ENCODE measurements at places on chromosomes 6 and 20. TPM values are rescaled to one million over a fixed set of nuclear protein-coding genes. Genes with fewer than 3 reads are reported as not detected.

The OXT gene
- not detected for total RNA-seq

The AHCY gene
- total RNA-seq = 298 TPM

The HCRTR2 gene
- total RNA-seq = not detected

The TSPO2 gene
- not detected for total RNA-seq

The SYTL3 gene
- 1.7 TPM for total RNA-seq

The ELOVL4 gene
- 1.6 TPM for total RNA-seq

The BPIFB2 gene
- not detected for total RNA-seq

The NOX3 gene
- total RNA-seq = not detected

The CST2 gene
- total RNA-seq = 1.6 TPM

The COL11A2 gene
- 0.51 TPM for total RNA-seq

The ENPP5 gene
- total RNA-seq = not detected

The ADGRF4 gene
- 16.5 TPM for total RNA-seq

The EBF4 gene
- 2.1 TPM for total RNA-seq

The SCRT2 gene
- 0.04 TPM for total RNA-seq

The DACT2 gene
- total RNA-seq = 0.06 TPM

The PRSS16 gene
- total RNA-seq = 3.3 TPM

The DNAH8 gene
- total RNA-seq = not detected

The FAM83D gene
- 65.2 TPM for total RNA-seq

The TMEM244 gene
- not detected for total RNA-seq

The GNAS-AS1 gene
- not detected for total RNA-seq

The KCNB1 gene
- total RNA-seq = 2.2 TPM

The MLIP gene
- total RNA-seq = not detected

The SAMD3 gene
- not detected for total RNA-seq

The MARCKS gene
- 15.4 TPM for total RNA-seq

The RBPJL gene
- total RNA-seq = not detected

The SLC52A3 gene
- 0.60 TPM for total RNA-seq

The MOG gene
- total RNA-seq = not detected

The SNAI1 gene
- 7.4 TPM for total RNA-seq

The PLG gene
- not detected for total RNA-seq

The GATA5 gene
- 0.45 TPM for total RNA-seq

The SPATA25 gene
- total RNA-seq = 0.50 TPM

The KCNQ5 gene
- total RNA-seq = 1.4 TPM

The CLDN20 gene
- not detected for total RNA-seq

The GNMT gene
- total RNA-seq = 0.08 TPM

The FAM184A gene
- total RNA-seq = not detected

The NKAIN4 gene
- total RNA-seq = 4.0 TPM

The PHACTR3 gene
- 0.73 TPM for total RNA-seq

The LIME1 gene
- total RNA-seq = 2.9 TPM

The BTN1A1 gene
- not detected for total RNA-seq

All from A549 treated with dexamethasone at 1 μM for 4 hours (cell line).